ENCODE measurements at places on chromosomes 12 and 14.

GRCh38 chr14:62921466-62921865 is 123.8 kb downstream of the KCNH5 start:
- no peak for DNase-seq

DNA sequence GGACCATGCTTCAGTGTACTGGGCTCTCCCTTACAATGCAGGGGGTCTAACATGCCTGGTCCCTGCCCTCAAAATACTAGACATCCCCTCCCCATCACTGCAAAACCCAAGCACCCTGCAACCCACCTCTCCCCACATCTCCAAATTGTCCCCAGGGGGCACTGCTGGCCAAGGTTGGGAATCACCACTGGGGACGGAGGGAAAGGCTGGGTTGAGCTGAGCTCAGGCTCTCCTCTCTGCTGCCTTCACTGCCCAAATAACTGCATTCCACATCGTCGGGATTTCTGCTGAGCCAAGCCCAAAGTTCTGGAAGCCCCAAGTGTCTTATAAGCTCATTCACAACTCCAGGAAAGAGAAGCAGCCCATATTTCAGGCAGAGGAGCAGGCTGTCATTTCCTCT is 69.6 kb downstream of the NT5DC3 start:
- no peak for DNase-seq

- no peak for DNase-seq
Observed at GRCh38 chr14:82915381-82915780, 1381.7 kb upstream of the SEL1L start.

DNA sequence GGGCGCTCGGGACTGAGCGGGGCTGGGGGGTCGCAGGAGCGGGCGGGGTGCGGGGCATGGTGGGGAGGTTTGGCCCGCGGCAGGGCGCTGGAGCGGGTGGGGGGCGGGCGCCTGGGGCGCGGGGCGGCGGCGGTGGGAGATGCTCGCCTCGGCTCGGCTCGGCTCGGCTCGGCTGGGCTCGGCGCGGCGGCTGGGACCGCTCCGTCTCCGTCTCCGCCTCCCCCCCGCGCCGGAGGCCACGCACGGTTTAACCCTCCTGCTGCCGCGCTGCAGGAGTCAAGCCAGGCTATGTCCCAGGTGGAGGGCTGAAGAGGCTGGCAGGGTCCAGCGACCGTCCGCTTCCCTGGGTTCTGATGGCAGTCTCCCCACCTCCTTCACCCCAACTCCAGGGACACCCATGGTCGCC is at the start of gene PIANP:
Gene PIANP, minus strand, starts transcription at position 170 of the 406 bp plus-strand sequence. CDS start 2,754 bp downstream, outside the sequence.
- DNase-seq = peak; percentile 37

- no peak for DNase-seq
Observed at GRCh38 chr12:116609319-116610114, 50.3 kb downstream of the MAP1LC3B2 start.
